ENCODE measurements at places on chromosomes 16 and 17.

- no peak for DNase-seq
These were observed 28.8 kb downstream of the NLRC3 start for GRCh38 chr16:3548445-3548844.

DNA sequence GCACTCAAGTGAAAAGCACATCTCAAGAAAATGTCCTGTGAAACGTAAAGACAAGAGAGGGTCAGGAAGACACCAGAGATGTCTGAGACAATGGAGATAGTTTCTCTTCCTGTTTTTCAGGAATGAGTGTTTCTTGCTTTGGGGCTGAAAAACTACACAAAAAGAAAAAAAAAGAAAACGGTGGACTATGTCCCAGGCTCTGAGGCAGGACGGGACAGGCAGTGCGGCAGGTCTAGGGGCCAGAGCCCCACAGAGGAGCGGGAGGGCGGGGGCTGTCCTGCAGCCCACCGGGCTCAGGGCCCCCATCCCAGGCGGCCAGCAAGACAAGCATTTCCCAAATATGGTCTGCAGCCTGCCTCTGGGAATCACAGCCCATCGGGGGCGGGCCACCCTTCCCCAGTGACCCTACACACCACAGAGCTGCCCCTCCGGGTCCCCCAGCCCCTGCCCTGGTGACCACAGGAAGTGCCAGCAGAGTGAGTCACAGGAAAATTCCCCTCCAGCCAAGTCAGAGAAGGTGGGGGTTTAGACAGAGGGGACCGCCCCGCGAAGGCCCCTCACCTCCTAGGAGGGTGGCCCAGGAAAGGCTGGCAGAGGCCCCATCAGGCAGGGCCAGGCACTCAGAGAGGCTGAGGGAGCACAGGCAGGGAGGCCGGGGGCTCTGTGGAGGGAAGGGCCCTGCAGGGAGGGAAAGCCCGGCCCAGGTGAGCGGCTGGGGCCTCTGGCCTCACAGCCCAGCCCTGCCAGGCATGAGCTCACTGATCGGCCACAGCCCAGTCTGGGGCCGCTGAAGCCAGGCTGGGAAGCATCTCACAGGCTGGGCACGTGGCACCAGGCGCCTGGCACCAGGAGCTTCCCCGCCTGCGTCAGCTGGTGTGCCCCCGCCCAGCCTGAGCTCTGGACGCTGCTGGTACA lies 6.3 kb downstream of the BCAR1 start:
- DNase-seq: peak; percentile 60

DNA sequence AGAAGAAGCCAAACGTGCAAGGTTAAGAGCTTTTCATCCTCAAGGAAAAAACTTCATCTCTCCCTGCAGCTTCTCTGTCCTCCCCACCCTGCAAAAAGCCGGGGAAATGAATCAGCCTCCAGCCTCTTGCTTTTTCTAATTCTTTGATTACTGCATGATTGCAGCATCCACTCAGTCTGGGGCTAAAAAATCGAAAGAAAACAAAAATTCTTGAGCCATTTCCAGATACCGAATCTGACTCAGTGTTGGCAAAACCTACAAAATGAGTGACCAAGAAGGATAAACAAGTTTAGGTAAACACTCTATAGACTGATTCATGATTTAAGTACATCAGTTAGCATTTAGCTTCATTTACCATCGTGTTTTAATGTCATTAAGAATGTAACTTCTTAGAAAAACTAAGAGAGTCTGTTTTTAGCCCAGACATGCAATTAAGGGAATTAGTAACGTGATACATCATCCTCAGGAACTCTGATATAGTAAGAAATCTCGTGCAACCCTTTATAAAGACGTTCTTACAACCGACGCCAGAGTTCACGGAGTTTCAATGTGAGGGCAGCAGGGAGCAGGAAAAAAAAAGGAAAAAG lies 287.3 kb upstream of the FOXF1 start:
- DNase-seq: no peak

DNA sequence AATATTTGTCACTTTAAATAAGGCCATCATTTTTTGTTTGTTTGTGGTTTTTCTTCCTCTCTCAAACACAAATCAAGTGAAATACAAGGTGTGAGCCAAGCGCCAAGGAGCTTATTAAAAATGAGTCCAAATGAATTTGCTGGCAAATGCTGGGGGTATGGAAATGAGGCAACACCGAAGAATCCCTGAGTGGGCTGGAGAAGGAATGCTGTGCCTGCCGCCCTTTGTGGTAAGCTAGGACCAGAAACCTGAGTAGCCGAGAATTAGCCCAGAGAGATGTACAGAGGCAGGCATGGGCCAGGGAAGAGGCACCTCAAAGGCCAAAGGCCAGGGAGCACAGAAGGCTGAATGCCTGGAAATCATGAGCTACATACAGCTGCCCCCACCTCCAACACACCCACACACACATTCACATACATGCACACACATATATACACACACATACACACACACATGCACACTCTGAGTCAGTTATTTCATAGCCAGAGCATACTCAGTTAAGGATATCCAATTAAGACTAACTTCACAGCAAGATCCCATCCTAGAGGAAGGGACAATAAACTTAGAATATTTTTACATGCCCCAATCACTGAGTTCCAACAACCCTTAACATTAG lies 266.1 kb upstream of the DYNLRB2 start:
- DNase-seq: no peak

DNA sequence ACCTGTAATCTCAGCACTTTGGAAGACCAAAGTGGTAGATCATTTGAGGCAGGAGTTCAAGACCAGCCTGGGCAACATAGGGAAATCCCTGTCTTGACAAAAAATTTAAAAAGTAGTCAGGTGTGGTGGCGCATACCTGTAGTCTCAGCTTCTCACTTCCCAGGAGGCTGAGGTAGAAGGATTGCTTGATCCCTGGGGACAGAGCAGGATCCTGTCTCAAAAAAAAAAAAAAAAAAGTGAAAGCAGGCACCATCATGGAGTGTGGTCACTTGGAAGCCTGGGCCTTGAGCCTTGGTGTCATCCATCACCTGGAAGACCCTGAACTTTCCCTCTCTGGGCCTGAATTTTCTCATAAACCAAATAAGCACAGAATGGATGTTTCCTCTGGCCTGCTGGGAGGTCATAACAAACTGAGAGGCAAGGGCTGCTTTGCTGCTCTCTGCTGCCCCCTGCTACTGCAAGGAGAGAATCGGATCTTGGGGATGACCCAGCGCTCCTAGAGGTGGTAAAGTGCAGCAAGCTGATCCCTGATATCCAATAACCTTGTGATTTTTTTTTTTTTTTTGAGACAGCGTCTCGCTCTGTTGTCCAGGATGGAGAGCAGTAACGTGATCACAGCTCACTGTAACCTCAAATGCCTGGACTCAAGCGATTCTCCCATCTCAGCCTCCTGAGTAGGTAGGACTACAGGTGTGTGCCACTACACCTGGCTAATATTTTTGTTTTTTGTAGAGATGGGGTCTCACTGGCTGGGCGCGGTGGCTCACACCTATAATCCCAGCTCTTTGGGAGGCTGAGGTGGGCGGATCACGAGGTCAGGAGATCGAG lies 75.9 kb upstream of the RNU2-1 start:
- DNase-seq: no peak

DNA sequence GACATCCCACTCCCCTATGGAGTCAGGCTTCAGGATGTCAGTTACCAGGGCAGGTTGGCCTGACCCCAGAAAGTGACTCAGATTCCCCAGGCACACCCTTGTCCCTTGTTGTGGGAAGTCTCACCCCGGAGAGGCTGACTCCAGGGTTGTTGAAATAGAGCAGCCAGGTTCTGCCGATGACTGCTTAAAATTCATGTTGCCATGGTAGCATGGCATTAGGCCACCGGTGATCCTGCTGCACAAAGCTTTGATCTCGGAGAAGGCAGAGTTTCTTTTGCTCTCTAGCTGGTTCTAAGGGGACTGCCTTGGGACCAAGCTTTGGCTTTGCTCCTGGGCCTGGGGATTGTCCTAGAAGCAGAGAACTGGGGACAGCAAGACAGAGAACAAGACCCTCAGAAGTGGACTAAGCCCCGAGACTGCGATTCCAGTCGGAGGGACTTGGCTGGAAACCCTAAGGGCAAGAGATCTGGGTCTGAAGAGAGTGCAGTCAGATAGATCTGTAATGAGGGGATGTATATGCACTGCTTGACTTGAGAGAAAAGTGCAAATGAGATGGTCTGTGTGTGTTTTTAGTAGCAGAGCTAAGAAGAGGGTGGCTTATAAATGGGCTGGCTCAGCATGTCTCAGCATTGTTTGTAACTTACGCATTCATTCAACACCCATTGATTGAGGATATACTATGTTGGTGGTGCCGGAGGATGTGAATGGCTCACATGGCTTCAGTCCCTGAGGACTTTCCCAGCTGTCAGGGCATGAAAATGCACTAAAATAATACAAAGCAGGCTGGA lies 106.9 kb downstream of the RGS9 start:
- DNase-seq: no peak

GRCh38 chr16:74623839-74624235 lies 16.9 kb upstream of the GLG1 start:
- DNase-seq: no peak

DNA sequence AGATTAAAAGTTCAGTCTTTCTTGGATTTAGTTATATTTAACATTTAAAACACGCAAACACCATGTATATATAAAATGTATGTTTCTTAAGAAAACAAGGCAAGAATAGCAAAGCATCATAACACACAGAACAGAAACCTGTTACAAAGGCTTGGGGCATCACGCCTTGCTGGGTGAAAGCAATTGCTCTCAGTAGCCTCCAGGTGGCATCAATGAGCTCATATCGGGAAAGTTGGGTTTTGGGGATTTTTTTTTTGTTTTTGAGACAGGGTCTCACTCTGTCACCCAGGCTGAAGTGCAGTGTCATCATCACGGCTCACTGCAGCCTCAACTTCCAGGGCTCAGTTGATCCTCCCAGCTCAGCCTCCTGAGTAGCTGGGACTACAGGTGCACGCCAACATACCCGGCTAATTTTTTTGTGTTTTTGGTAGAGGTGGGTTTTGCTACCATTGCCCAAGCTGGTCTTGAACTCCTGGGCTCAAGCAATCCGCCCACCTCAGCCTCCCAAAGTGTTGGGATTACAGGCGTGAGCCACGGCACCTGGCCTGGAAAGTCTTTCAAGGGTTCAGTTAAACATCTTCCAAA lies 56.9 kb downstream of the CYB5D2 start:
- DNase-seq: no peak

DNA sequence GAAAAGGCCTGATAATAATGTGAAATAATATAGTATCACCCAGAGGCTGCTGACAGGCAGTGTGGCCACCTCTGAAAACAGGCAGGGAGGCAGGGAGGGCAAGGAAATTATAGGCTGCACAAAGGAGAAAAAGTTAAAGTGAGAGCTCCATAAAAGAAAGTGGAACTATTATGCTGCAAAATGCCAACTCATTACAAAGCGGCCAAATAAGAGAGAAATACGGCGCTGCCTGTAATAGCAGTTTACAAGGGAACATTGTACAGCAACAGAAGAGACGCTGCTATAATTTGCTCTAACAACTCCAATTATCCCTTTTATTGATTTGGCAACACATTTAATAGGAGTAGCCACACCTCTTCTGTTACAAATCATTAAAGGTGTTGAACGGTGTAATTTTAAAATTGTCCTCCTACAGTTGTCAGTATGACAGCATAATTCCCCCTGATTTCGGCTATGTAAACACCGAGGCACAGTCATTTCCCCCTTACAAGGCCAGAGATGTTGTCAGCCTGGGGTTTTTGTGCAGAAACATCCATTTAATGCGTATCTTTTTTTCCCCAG lies 120.3 kb downstream of the MRM1 start:
- no peak for DNase-seq

- DNase-seq: no peak
These were observed 62.4 kb downstream of the PECAM1 start for GRCh38 chr17:64328036-64328858.

DNA sequence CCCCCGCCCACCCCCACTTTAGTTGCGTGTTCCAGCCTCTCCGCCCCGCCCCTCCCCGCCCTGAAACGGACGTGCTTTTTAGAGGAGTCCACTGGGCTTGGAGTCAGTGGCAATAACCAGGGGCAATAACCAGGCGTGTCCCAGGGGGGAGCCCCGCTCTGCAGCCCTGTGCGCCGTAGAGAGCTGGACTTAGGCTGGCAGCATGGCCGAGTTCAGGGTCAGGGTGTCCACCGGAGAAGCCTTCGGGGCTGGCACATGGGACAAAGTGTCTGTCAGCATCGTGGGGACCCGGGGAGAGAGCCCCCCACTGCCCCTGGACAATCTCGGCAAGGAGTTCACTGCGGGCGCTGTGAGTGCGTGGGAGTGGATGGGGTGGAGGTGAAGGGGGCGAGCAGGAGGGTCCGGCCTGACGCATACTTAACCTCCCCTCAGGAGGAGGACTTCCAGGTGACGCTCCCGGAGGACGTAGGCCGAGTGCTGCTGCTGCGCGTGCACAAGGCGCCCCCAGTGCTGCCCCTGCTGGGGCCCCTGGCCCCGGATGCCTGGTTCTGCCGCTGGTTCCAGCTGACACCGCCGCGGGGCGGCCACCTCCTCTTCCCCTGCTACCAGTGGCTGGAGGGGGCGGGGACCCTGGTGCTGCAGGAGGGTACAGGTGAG lies at the start of gene ALOX15B:
Gene ALOX15B, plus strand, starts transcription at position 106 of the 657 bp plus-strand sequence. Its CDS starts 97 bp downstream, at position 203.
- no peak for DNase-seq

- DNase-seq: no peak
These were observed 22.2 kb upstream of the C17orf113 start for GRCh38 chr17:42072323-42073187.

DNA sequence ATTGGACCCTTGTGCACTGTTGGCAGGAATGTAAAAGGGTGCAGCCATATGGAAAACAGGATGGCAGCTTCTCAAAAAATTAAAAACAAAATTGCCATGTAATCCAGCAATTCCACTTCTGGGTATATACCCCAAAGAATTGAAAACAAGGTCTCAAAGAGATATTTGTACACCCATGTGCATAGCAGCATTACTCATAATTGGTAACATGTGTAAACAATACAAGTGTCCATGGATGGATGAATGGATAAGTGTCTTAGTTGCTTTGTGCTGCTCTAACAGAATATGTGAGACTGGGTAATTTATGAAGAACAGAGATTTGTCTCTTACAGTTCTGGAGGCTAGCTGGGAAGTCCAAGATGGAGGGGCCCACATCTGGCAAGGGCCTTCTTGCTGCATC lies 3.8 kb upstream of the RUNDC3A start:
- no peak for DNase-seq

- DNase-seq: no peak
These were observed 34.6 kb downstream of the CCT6B start for GRCh38 chr17:34926661-34927060.

DNA sequence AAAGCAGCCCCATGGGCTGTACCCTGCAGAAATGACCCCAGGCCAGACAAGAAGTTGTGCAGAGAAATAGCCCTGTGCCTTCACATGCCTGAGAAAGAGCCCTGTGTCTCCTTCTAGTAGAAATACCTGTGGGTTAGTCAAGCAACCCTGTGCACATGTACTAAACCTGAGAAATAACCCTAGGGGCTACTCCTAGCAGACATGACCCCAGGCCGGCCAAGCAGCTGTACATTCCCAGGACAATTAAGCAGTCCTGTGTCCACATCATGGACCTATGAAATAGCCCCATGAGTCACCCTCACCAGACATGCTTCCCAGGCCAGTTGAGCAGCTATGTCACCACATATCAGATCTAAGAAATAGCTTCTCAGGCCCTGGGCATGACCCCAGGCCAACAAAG lies 519.7 kb upstream of the CA10 start:
- no peak for DNase-seq

DNA sequence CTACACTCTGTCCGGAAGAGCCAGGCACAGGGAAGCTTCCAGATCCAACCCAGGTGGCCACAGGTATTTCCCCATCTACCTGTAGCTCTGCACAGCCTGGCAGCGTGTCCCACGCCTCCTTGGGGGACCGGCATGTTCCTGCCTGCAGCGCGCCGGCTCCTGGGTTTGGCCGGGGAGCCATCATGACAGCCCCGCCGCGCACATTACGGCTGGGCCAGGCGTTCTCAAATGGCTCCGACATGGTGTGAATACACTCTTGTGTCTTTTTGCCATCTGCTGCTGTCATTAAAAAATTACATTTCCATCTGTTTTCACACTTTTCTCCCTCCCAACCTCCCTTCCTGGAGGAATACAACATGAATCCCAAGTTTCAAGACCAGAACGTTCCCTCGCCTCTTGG lies 8.0 kb upstream of the GINS2 start:
- no peak for DNase-seq

Data from GM12892 (cell line).